Aortic smooth muscle cell (primary cell): ENCODE measurements at places on chromosomes 7 and 10. TPM values are rescaled to one million over a fixed set of nuclear protein-coding genes. Genes with fewer than 3 reads are reported as not detected.

ASIC3 gene
- 0.06 TPM in 1 of 2 replicates, not detected in the other for total RNA-seq

GNAT3 gene
- total RNA-seq: not detected in 2 replicates

ITIH5 gene
- 0.13 and 0.19 TPM in 2 replicates for total RNA-seq

TMEM196 gene
- not detected in 2 replicates for total RNA-seq

NUPR2 gene
- total RNA-seq: not detected in 2 replicates

FAM131B gene
- 1.6 and 2.0 TPM in 2 replicates for total RNA-seq

TDRD1 gene
- 0.92 and 1.9 TPM in 2 replicates for total RNA-seq
